ENCODE measurements at places on chromosomes 12 and 14.

GRCh38 chr12:122084857-122085405 lies 6.4 kb downstream of the MLXIP start:
- DNase-seq, result no peak

DNA sequence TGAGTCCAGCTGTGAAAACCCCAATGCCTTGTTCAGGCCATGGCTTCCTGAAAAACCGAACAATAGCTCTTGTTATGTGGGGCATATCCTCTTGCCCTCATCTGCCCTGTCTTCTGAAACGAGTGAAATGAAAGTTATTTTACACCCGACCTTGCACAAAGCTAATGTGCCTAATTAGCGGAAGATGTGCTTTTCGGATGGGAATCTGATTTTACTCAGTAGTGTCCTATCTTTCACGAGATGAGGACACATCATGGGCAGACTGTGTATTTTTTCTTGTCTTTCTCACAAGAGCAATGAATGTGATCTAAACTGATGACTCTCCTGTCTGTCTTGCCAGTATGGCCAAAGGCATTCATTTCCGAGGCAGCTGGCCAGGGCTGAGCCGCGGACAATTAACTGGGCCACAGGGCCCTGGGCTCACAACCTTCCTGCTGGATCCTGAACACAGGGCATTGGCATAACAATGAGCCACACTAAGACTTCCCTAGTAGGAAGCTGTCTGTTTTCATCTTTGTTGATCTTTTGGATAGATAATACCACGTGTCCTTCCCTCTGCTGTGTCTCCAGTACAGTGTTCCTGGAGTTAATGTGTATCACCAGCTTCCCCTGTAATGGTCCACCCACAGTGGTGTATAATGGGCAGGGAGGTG lies 86.0 kb upstream of the HIF1A start:
- DNase-seq, result no peak

DNA sequence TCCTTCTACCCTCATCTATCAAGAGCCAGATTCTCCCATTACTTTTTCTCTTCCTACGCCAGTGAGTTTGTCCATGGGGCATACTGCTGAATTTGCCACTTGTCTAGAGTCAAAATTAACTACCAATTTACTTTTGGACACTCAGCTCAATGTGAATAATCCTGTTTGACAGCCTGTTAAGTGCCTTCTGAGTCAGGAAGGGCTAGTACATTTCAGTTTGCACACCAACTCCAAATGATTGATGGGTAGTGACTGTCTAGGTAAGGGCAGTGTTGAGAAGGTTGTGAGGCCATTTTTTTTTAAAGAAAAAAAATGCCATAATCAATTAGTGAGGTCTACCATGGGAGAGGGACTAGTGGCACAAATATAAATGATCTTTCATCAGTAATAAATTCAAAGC lies 21.8 kb upstream of the TRIM9 start:
- DNase-seq, result no peak

DNA sequence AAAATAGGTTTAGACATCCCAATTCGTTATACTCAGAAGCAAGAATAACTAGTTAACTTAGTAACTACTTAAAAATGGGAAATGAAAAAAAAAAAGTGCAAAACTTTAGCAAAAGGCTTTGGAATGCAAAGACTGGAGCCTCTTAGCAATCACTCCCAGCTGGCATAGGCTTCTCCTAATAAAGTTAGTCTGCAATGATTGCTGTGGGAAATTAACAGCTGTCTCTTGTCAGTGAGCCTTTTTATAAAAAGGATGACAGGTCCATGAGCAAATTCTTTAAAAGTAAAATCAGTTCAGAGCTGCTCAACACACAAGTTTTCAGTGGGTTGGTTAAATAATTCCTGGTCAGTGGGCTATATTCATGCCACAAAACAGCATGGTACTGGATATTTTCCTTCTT lies 7.4 kb upstream of the SYCP3 start:
- no peak for DNase-seq

DNA sequence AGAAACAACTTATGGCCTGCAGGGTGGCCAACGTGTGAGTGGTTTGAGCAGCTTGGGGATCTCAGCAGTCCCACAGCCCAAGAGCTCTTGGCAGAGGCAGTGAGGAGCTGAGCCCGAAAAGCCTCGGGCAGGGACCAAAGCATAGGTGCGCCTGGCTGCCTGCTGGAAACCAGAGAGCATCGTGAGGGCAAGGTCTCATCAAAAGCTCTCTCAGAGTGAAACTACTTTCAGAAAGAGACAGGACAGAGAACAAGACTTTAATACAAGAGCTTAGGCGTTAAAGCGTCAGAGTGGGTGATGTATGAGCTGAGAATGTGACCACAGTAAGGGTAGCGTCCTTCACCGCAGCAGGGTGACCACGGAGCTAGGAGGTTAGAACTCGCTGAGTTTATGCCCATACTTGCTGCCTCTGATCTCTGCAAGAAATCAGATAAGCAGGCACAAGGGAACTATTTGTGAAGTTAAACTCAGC lies 30.8 kb downstream of the LGMN start:
- no peak for DNase-seq

GRCh38 chr14:24816011-24816928 lies 182.3 kb upstream of the GZMB start:
- no peak for DNase-seq

- no peak for DNase-seq
Observed at GRCh38 chr12:69066492-69067373, 133.8 kb upstream of the CPM start.

DNA sequence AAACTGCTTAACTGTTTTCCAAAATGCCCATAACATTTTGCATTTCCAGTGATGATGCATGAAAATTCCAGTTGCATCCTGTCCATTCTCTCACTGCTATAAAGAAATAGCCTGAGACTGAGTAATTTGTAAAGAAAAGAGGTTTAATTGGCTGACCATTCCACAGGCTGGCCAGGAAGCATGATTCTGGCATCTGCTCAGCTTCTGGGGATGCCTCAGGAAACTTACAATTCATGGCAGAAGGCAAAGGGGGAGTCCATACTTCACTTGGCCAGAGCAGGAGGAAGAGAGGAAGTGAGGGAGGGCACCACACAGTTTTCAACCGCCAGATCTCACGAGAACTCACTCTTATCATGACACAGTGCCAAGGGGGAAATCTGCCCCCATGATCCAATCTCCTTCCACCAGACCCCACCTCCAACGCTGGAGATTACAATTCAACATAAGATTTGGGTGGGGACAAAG lies 18.2 kb upstream of the CLEC2D start:
- no peak for DNase-seq

All from stimulated activated CD4-positive, alpha-beta T cell treated with anti-CD3 and anti-CD28 coated beads, TNF-alpha, amount 100 ng/mL, for 1 hour (primary cell).